H7 (cell line): ENCODE measurements at places on chromosomes 5 and 9.

DNA sequence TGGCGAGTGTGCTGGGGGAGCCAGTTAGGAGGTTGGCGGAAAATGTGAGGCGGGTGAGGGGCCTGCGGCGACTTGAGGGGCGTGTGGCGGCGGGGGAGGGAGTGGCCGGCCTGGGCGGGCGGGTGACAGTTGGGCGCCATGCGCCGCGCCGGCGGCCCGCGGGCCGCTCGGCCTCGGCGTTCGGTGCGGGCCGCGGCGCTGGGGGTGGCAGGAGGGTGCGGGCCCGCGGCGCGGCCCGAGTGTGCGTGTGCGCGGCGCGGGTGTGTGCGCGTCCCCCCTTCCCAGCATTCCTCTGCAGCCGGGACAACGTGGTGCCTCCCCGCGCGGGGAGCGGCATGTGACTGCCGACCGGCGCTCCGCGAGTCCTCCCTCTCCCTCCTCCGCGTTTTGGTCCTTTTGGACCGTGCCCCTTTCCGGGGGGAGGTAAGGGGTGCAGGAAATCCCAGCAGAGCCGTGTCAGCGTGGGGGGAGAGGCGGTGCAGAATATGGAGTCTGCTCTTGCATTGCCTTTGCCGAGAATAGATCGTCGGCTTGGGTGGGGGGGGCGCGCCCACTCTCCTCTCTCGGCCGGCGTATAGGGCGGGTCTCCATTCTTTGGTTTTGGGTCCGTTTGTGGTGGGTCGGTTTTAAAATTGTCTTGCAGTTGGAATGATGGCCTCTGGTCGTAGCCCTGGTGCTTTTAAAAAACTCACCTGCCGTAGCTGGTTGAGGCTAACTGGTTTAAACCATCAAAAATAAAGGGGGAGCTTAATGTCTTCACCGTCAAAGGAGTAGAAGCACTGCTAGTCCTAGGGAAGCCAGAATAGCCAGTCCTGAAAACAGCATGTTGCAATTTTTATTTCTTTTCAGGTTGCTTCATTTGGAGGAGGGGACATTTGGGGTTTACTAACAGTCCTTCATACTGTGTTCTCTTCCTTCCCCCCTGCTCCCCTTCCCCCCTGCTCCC lies 2.0 kb downstream of the LARP1 start:
- peak; percentile 79 for DNase-seq

DNA sequence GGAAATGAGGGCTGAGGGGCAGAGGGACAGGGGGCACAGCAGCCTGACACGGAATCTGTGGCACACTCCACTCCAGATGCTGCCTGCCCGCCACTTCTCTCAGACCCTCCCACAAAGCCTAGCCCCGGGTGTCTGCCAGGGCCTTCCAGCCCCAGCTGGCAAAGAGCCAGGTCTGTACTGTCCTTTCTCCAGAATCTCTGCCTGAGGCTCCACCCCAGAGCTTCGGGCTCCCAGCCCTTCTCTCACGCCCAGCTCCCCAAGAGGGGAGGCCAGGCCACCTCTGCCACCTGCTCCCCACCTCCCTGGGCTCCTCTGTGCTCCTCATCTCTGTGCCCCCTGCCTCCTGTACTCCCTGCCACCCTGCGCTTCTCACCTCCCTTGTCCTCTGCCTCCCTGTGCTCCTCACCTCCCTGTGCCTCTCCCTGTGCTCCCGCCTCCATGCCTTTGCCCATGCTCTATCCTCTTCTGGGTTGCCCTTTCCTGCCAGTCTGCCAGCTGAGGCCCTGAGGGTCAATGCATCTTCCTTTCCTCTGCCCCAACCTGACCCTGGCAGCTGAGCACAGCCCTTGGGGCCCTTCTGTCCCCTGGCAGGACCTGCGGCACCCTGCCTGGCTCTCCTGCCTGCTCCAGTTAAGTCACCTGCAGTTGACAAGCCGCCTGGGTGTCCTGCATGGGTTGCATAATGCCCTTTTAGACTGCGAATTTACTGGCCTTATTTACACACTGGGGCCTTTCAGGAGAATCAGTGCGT lies 36.4 kb downstream of the RASGEF1C start:
- DNase-seq: peak; percentile 39

GRCh38 chr5:179345433-179346321 lies at the start of gene ADAMTS2:
Gene ADAMTS2, minus strand, starts transcription at chr5:179345461. Its CDS starts 133 bp downstream, at chr5:179345328.
- DNase-seq: peak; percentile 97

DNA sequence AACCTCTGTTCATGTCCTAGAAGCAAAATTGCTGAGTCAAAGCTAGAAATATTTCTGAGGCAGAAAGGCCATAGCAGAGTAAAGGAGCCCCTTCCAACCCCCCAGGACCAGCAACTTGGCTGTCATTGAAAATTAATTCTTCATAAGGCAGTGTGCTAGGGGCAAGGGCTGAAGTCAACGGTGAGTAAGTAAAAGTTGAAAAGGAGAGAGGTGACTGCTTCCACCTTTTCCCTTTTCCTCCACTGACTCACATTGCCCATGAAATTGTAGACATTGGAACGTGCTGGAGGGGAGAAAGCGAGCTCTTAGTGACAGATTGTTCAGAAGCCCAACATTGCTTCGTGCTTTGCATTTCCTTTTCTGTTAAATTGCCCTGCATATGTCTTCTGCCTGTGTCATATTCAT lies 19.1 kb downstream of the GLRA1 start:
- no peak for DNase-seq

DNA sequence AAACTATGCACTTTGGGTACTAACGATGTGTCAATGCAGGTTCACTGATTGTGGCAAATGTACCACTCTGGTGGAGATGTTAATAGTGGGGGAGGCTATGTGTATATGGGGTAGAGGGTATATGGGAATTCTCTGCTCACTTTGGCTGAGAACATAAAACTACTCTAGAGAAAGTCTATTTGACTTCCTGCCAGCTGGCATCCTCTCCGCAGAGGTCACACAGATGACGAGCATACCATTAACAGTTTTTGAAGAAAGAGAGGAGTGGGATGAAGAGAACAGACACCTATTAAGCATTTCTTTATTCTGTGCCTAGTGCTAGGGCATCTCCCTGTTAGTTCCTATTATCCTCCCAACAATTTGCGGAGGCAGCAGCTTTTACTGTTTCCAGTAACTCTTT lies 58.4 kb upstream of the TRIM32 start:
- no peak for DNase-seq

- DNase-seq: no peak
Measured at GRCh38 chr9:91896097-91896496, 53.9 kb downstream of the ROR2 start.

DNA sequence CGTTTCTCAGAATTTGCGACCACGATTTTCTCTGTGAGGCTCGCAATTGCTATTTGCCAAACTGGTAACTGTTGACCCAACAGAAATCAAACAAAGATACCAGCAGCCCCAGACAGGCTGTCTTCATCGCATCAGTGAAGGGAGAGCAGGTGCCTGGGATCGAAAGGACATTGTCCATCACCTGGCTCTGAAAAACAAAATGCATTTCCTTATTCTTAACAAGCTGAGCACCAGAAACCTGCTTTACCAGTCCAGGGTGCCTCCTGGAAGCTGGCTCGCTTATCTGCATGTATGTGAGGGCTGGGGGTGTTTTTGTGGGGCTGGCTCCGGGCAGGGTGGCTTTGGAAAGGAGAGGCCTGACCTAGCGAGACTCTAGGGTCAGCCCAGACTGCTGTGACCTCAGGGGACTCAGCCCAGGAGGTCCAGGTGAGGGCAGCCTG lies 24.7 kb downstream of the WWC1 start:
- DNase-seq: no peak

DNA sequence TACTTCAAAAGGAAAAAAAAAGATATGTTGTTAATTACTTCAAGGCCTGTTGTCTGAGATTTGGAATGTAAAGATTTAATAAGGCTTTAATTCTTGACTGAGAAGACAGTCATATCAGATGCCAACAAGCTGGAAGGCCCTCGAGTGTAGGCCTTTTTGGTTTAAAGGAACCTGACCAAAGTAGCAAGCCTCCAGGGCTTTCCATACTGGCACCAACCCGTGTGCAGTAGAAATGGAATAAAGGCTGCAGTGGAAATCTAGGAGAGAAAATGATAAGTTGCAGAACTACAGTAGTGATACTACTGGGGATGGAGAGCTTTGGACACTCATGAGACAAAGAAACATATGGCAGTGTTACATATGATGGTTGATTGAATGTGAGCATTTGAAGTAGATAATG lies 358.0 kb downstream of the TAF11L14 start:
- no peak for DNase-seq

DNA sequence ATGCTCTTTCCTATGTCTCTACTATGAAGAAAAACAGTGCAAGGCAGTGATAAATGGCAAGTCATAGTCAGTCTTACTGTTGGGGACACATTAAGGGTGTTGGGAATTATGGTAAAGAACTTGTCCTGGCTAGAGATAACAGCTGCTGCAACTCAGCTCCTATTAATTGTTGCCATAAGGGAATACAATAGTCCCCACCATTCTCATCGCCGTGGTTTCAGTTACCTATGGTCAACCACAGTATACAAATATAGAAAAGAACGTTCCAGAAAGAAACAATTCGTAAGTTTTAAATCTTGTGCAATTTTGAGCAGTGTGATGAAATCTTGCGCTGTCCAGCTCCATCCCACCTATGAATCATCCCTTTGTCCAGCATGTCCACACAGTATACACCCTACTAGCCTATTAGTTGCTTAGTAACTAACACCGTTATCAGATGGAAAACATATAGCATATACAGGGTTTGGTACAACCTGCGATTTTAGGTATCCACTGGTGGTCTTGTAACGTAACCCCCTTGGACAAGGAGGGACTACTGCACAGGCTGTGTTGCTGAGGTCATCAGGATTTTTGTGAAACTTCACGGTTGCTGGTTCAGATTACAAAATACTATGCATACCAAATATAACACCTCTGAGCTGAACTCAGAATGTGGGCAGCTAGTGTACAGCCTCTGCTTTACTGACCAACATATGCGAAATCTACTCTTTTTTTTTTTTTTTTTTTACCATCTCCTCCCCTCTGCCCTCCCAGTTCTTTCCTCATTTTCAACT lies 53.5 kb downstream of the ZFR start:
- no peak for DNase-seq

GRCh38 chr5:61081741-61082140 lies 80.5 kb downstream of the SMIM15 start:
- no peak for DNase-seq

DNA sequence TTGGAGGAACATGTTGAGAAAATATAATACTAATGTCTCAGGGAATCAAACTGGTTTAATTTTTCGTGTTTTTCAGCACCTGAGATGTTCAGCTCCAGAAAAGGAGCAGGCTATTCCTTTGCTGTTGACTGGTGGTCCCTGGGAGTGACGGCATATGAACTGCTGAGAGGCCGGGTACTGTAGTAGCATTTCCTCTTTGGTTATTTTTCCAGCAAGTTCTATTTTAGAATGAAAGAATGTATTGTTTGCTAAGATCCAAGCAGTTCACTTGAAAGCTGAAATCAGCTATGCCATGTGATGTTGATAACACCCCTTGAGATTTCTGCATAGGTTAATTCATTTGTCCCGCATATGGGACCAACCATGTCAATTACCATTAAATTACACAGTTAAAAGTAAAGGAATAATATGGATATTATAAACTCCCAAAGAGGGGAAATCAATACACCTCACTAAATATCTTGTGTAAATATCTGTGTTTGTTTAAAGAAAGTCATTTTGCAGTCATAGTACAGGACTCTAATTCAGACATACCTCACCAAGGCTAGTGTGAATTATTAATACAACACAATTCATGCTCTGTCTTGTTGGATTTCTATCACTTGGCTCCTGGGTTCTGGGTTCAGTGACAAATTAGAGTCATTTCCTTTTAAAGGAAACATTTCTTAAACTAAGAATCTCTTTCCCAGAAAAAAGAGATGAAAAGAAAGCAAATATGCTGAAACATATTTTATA lies 126.8 kb downstream of the STK32A start:
- no peak for DNase-seq

DNA sequence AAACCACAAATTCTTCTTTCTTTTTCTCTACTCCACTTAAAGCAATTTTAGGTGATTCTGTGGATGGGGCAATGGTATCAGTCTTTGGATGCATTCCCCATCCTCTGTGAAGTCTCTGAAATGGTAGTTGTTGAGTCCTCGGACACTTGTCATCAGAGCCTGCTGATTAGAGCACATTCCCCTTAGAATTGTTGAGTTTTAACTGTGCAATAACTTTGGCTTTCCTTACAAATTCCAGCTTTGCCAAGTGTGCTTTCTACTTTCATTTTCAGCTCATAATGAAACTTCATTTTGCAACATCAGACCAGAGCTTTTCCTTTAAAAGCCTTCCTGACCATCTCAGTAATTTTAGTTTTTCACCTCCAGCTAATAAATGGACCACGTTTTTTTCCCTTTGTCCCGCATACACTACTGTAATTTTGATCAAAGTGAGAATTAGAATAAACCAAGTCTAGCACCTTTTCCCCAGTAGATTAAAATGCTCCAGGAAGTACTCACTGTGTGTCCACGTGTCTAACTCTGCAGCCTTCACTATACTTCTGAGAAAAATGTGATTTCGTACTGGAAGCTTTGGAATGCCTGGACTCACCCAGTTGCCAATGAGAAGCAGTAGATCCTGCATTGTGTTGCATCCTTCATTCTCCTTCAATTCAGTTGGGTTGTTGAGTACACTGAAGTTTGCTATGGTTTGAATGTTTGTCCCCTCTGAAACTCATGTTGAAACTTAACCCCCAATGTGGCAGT lies 135.6 kb downstream of the NTRK2 start:
- DNase-seq: no peak

GRCh38 chr5:40599676-40600075 lies 80.0 kb upstream of the PTGER4 start:
- no peak for DNase-seq

DNA sequence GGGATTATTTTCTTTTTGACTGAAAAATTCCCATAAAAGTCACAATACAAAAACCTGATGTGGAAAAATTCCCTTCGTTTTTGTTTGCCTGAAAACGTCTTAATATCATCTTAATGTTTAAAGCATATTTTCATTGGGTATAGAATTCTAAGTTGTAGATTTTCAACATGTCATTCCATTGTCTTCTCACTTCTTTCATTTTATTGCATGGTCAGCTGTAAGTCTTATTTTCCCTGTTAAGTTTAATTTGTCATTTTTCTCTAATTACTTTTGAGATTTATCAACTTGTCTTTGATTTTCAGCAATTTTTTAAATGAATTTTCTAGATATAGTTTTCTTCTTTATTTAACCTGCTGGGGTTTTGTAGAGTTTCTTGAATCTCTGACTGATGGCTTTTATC lies 131.7 kb downstream of the FBXO38 start:
- DNase-seq: no peak

DNA sequence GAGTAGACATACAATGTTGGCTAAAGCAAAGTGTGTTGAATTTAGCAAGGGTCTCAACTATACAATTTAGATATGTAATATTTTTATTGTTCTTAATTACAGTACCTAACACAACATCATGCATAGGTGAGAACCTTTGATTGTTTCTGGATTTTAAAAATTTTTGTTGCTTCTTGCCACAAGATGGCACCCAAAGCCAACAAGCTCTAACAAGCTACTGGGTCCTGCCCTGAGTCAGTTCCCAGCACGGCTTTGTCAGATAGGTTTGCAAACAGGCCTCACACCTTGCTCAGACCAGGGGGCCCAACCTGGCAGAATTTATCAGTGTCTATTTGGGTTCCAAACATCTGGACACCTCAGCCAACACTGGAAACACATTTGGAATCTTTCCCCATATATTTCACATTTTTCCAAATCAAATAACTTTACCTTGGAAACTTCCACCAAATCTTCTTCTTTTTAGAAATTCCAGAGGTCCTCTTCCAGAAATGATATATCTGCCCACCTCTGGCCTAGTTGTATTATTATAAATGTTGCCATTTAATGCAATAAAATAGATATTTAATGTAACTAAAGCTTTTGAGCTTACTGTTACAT lies 49.5 kb upstream of the EGFLAM start:
- peak; percentile 61 for DNase-seq
